T-helper 17 cell (primary cell): ENCODE measurements at places on chromosomes 1 and 21.

- peaks cover 1% of the 10 kb centered on the region for H3K36me3 ChIP-seq
- no peak overlapping the region for H3K27ac ChIP-seq
- H3K4me3 ChIP-seq: no peak overlapping the region
- DNase-seq: no peak
- peaks cover 42% of the 10 kb centered on the region for H3K27me3 ChIP-seq
Measured at GRCh38 chr1:201545851-201546492, 7.0 kb downstream of the NAV1 start.

DNA sequence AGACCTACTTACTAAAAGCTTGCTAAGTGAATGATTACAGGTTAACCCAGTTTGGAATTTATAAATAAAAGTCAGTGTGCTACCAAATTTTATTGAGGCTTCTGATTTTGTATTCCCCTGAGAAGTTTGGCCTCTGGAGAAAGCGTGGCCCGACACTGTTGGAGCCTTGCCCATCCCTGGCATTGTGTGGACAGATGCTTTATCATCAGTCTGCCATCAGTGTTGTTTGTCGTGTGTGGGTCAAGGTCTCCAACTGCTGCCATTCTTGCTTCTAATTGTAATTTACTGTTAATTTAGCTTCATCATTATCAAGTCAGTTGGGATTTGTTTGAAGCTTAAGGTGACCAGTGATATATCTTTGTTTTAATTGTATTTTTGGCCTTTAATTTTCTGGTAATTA is 62.0 kb upstream of the LPGAT1 start:
- peaks cover 7% of the 10 kb centered on the region for H3K27me3 ChIP-seq
- no peak overlapping the region for H3K4me3 ChIP-seq
- DNase-seq: no peak
- peaks cover 11% of the 10 kb centered on the region for H3K4me1 ChIP-seq
- peaks cover 3% of the 10 kb centered on the region for H3K36me3 ChIP-seq

GRCh38 chr1:245480393-245481120 is 325.8 kb downstream of the KIF26B start:
- no peak for DNase-seq
- H3K36me3 ChIP-seq: no peaks in the 10 kb centered on the region
- H3K4me3 ChIP-seq: no peak overlapping the region
- H3K27me3 ChIP-seq: peaks cover 8% of the 10 kb centered on the region
- no peak overlapping the region for H3K27ac ChIP-seq
- no peaks in the 10 kb centered on the region for H3K4me1 ChIP-seq

DNA sequence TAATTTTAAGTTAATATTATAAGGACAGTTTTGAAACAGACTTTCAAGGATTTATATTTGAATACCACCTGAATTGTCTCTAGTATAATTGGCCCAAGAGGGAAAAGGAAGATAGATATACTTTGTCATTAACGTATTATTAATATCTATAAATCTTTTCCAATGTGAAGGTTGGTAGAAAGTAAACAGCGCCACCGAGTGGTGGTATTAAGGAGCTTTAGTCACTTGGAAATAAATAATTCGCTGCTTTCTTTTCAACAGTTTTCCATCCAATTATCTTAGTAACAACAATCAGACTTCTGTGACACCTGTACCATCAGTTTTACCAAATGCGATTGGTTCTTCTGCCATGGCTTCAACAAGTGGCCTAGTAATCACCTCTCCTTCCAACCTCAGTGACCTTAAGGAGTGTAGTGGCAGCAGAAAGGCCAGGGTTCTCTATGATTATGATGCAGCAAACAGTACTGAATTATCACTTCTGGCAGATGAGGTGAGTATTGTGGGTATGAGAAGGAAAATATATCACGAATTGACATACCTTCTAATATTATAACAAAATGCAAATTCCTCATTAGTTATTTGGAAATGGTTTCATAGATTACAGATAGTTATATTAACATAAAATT is 37.7 kb downstream of the SH3GLB1 start:
- DNase-seq: peak; percentile 18
- no peaks in the 10 kb centered on the region for H3K27me3 ChIP-seq
- H3K27ac ChIP-seq: no peak overlapping the region
- no peak overlapping the region for H3K4me3 ChIP-seq
- peaks cover 8% of the 10 kb centered on the region for H3K4me1 ChIP-seq

DNA sequence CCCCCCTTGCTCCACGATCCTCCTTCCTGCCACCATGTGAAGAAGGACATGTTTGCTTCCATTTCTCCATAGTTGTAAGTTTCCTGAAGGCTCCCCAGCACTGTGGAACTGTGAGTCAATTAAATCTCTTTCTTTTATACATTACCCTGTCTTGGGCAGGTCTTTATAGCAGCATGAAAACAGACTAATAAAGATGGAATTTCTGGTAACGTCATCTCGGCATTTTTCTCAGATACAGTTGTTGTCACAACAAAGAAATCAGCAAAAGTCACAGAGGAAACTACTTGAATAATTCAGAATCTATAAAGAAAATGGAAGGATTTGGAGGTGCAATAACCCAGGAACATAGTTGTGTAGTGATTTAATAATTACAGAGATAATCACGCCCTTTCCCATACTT is 4.4 kb downstream of the APCS start:
- H3K4me1 ChIP-seq: no peaks in the 10 kb centered on the region
- no peak overlapping the region for H3K27ac ChIP-seq
- no peaks in the 10 kb centered on the region for H3K36me3 ChIP-seq
- no peak overlapping the region for H3K4me3 ChIP-seq

DNA sequence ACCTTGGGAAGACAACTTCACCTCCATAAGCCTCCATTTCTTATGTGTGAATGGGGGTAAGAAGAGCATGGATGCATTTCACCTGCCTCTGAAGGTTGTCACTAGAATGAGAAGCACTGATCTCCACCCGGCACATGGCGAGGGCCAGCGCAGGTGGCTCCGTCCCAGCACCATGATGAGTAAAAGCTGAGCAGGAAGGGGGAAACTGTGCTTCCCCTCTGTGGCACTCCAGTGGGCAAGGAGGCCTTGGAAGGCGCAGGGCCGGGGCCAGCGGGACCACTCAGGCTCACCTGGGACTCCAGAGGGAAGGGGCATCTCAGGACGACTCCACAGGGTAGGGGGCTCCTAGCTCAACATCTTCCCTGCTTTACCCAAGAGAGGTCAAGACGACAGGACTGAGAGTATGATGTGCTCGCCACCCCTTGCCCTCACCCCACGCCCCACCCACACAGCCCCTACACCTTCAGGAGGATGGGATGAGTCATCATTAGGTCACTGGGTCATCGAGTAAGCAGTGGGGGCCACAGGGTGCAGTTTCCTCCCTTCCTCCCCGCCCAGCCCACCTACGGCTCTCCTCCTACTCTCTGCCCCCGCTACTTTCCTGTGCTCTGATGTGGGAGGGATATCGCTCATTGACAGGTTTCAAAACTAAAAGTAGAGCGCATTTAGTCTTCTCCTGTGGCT is 112.1 kb downstream of the HIVEP3 start:
- H3K36me3 ChIP-seq: no peaks in the 10 kb centered on the region
- H3K27ac ChIP-seq: peak overlapping the region; percentile 94
- peaks cover 56% of the 10 kb centered on the region for H3K4me1 ChIP-seq
- DNase-seq: no peak

DNA sequence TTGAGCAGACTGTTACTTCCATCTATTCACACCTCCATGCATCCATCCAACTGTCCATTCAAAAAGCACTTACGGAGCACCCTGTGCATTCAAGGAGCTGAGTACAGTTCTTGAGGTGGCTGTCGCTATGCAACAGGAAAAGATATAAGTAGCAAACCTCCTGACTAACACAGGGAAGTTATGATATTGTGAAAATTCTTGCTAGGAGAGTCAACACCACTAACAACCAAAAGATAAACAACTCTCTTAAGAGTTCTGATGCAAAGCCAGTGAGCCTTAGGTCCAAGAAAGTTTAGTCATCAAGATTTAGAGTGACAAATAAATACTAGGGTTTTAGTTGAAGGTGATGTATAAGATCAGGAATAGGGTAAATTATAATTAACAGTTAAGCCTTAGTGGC is 44.5 kb upstream of the TRIM45 start:
- no peak overlapping the region for H3K4me3 ChIP-seq
- peaks cover 30% of the 10 kb centered on the region for H3K27me3 ChIP-seq
- H3K4me1 ChIP-seq: no peaks in the 10 kb centered on the region
- H3K27ac ChIP-seq: no peak overlapping the region
